Left colon (tissue), 2 donors: ENCODE measurements at places on chromosomes 7 and 10. TPM values are rescaled to one million over a fixed set of nuclear protein-coding genes. Genes with fewer than 3 reads are reported as not detected.

DNA sequence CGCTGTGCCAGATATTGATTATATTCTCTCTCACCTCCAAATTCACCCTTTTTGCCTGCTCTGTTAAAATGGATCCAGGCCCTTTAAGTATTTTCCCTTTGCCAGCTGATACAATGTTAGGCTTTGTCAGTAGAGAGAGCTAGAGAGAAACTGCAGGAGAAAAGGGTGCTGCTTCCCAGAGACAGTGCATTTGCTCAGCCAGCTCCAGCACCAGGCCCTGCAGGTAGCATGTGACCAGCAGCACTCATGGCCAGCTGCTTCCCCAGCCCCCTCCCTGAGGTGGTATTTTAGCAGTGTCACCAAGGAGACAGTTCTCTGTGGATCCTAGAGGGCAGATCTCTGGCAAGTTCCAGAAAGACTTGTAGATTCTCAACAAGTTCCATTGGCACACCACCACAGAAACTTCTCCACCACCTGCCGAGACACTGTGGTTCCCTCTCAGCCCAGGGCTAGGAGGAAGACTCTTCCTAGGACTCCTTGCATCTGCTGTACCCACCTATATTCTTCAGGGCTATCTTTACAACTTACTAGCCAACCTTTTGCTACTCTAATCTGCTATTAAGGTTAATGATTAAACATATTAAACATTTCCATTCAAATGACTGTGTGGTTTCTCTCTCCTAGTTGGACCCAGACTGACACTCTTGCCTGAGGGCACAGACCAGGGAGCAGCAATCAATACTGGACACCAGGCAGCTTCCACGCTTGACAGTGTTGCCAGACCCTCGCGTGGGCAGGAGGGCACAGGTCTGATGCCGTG is 35.6 kb upstream of the ADAM12 start:
- DNase-seq, result no peak

MRPS33 gene
- 89.6 TPM for total RNA-seq

HECW1 gene
- total RNA-seq, result 0.58 TPM

TSPAN15 gene
- 142 TPM for total RNA-seq

DNA sequence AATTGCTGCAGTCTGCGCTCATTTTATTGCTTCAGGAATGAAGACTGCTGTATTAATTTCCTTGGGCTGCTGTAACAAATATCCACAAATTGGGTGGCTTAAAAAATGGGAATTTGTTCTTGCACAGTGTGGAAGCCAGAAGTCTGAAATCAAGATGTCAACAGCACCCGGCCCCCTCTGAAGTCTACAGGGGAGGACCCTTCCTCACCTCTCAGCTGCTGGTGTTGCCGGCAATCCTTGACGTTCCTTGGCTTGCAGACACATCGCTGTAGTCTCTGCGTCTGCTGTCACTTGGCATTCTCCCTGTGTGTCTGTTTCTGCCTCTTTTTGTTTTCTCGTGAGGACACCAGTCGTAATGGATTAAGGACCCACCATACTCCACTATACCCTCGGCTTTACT is 166.2 kb downstream of the PTPN20 start:
- no peak for DNase-seq

- no peak for DNase-seq
Measured at GRCh38 chr10:1519391-1519790, 217.9 kb downstream of the ADARB2 start.

DNA sequence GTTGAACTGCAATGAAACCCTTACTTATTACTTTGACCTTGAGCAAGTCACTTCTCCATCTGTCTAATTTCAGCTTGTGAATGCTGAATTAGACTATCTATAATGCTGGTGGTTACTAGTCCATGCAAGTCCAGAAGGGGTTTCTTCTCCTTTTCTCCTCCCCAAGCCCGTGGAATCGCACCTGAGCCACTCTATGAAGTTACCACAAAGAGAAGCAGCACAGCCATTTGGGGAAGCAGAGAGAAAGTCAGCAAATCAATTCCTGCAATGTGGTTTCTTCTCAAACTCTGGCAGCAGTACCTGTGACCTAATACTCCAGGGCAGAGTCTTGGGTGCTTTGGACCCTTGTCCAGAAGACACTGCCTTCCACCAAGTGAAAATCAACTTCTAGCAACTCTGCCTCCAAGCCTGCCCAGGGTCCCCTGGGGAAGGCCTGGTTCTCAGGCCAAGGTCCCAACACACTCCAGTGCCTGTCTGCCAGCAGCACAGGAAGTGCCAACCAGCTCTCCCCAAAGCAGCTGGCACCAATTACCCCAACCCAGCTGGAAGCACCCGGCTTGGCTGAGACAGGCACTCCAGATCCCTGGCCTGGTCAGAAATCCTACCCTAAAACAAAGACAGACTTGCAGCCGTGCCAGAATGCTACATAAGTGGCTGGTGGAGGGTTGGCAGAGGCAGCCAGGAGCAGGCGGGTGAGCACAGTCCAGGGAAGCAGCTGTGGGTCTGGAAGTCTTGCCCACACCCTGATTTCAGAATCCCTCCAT is 200.3 kb downstream of the LSM5 start:
- DNase-seq, result no peak

ZKSCAN1 gene
- 133 TPM for total RNA-seq

- no peak for DNase-seq
Measured at GRCh38 chr7:143322760-143323633, 7.1 kb downstream of the CLCN1 start.

- no peak for DNase-seq
Measured at GRCh38 chr10:80122110-80122710, 10.3 kb upstream of the PLAC9 start.

GRCh38 chr7:130985361-130985760 is 251.4 kb upstream of the KLF14 start:
- no peak for DNase-seq

DNA sequence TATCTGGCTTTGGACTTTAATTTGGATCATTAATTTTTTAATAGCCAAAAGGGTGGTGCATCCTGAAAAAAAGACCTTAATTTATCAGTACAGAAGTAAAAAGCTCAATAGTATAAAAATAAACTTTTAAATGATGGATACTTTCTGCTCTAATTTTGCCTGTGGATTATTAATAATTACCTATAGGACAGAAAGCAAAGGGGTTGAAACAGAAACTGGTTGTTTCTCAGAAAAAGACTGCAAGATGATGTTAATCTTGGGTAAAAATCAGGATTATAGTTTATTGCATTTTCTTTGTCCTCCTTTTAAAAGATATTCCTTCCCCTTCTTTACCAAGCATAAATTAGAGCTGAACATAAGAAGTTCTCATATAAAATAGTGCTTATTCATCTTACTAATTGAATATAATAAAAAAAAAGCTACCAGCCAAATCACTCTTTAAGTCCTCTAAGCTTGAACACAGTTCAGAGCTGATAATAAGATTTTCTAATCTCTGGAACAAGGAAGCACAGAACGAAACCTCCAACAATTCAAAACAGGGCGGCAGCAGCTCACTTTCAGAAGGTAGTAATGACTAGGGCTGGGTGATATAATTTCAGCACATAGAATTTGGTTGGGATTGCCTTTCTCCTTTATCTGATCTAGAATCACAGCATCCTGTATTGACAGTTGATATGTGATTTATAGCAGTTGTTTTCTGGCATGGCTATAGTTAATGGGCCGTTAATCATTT is 8.1 kb upstream of the GPR85 start:
- no peak for DNase-seq

GRCh38 chr7:47102331-47102841 is 479.5 kb downstream of the TNS3 start:
- DNase-seq, result no peak

DNA sequence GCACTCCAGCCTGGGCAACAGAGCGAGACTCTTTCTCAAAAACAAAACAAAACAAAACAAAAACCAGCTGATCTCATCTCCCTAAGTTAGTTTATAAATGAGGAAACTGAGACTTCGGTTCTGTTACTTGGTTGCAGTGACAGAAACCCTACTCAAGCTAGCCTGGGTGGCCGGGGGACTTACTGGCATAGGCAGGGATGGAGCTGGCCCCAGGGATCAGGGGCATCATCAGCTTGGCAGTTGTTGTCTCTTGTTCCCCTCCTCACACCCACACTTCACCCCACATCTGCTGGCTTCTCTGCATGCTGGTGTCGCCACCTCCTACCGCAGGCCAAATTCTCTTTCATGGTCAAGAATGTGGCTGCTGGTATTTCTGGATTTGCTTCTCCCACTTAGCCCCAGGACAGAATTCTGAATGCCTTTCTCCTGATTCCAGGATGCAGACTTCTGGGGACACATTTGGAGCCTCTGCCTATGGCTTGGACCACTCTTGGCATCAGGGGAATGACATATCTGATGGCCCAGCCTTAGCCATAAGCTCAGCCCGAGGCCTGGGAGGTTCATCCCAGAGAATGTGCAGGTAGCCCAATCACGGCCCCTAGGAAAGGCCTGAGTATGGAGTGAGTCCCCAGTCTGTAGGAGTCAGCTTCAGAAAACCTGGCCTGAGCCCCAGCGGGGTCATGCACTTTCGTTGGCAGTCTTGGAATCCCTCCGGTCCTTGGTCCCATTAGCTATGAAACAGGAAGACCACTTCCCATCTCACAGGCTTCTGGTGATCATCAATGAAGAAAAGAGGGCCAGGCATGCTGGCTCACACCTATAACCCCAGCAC is 41.6 kb upstream of the CTBP2 start:
- DNase-seq, result no peak
